ENCODE measurements at places on chromosomes 7 and 10. TPM values are rescaled to one million over a fixed set of nuclear protein-coding genes. Genes with fewer than 3 reads are reported as not detected.

The OR2A1 gene
- not detected for total RNA-seq

The KNDC1 gene
- total RNA-seq: 0.17 TPM

The GPER1 gene
- total RNA-seq: 0.22 TPM

The SEMA4G gene
- 0.58 TPM for total RNA-seq

The POLR2J gene
- 44.4 TPM for total RNA-seq

DNA sequence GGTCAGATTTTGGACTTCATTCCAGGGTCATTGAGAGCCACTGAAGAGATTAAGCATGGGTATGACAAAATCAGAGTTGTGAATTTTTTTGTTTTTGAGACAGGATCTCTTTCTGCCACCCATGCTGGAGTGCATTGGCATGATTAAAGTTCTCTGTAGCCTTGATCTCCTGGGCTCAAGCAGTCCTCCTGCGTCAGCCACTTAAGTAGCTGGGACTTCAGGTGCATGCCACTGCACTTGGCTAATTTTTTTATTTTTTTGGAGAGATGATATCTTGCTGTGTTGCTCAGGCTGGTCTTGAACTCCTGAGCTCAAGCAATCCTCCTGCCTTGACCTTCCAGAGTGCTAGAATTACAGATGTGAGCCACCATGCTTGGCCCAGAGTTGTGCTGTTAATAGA is 52.5 kb upstream of the GLCCI1 start:
- no peak for DNase-seq

DNA sequence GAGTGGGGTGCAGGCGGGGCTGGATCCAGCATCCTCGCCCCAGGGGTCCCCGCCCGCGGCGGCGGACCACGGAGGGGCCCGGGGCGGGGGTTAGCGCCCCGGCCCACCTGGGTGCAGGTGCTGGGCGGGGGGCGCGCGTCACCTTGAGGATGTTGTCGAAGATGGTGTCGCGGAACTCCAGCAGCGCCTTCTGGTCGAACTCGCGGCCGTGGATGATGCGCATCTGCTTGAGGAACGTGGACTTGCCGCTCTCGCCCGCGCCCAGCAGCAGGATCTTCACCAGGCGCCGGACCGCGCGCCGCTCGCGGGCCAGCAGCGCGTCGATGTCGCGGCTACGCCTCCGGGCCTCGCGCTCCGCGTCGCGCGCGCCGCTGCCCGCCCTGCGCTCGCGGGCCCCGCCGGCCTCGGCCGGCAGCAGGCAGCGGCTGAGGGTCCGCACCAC is 376 bp downstream of the GNA12 start:
- peak; percentile 44 for DNase-seq

DNA sequence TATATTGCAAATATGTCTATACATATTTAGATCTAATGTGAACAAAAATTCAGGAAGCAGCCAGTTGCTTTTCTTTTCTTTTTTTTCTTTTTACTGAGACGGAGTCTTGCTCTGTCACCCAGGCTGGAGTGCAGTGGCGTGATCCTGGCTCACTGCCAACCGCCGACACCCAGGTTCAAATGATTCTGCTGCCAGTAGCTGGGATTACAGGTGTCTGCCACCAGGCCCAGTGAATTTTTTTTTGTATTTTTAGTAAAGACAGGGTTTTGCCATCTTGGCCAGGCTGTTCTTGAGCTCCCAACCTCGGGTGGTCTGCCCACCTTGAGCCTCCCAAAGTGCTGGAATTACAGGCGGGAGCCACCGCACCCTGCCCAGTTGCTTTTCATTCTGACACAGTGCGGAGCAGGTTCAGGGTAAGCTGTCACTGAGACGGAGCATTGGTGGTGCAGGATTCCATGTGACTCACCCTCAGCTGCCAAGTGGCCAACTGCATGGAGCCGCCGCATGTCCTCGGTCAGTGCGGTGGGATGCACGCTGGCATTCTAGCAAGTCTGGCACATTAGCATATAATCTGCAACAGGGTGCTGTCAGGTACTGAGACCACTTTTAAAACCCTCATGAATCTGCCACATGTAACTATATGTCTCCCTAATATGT is 362.7 kb downstream of the DNAJB6 start:
- no peak for DNase-seq

DNA sequence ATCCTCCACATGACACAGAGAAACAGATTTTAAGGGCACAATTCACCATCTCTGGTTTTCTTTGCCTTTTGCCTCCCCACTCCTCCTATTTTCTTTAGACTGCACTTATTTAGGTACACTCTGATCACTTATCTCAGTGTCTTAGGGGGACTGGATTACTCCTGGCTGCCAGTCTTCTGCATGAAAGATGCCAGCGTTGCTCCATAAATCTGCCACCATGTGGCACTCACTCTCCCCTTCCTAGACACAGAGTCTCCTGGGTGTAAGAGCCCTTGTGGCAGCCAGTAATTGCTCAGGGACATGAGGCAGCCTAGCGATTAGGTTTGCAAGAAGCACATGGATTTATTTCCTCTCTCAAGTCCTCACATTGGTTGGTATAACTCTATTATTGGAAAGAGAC is 34.5 kb upstream of the RBM20 start:
- no peak for DNase-seq

- DNase-seq: no peak
Observed at GRCh38 chr7:26343320-26343832, 51.7 kb downstream of the SNX10 start.

GRCh38 chr10:97483506-97483905 is 14.7 kb downstream of the MMS19 start:
- no peak for DNase-seq

DNA sequence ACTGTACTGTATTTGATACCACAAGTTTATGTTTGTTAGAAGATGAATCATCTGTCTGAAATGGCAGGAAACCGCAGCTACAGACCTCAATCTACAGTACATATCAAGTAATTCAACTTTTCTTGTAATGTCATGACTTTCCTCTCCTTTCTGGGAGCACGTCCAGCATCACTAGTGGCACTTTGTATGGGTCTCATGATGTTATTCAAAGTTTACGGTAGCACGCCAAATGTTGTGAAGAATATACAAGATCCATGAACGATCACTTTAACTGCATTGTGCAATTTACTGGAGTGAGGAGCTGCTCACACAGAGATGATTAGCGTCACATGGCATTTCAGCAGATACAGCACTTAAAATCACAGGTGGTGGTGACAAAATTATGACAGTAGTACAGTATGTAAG is 257.8 kb upstream of the GNAI1 start:
- DNase-seq: no peak

DNA sequence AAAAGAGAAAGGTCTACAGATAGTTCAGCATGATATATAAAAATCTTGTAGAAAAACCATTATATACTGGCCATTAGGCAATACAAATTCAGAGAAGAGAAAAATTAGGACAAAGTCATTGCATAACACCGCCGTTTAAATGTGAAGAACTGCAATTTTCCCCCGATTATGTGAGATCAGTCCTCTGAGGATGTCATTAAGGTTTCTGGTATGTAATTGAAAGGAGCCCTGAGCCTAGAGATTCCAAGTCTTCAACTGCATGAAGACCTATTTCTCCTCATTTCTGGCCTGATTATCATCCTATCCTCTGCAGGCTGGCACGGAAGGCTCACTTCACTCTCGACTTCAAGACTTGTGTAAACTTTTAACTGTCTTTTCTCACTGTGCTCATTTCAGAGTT is 395.3 kb downstream of the GALNT17 start:
- DNase-seq: no peak

GRCh38 chr7:8433477-8434289 is at the start of gene NXPH1:
Gene NXPH1 (plus strand): TSS chr7:8433609.
- DNase-seq: no peak
